KBM-7 (cell line): ENCODE measurements at places on chromosomes 3 and 15.

GRCh38 chr3:104856741-104857140, 510.0 kb upstream of the ALCAM start:
- DNase-seq: no peak

DNA sequence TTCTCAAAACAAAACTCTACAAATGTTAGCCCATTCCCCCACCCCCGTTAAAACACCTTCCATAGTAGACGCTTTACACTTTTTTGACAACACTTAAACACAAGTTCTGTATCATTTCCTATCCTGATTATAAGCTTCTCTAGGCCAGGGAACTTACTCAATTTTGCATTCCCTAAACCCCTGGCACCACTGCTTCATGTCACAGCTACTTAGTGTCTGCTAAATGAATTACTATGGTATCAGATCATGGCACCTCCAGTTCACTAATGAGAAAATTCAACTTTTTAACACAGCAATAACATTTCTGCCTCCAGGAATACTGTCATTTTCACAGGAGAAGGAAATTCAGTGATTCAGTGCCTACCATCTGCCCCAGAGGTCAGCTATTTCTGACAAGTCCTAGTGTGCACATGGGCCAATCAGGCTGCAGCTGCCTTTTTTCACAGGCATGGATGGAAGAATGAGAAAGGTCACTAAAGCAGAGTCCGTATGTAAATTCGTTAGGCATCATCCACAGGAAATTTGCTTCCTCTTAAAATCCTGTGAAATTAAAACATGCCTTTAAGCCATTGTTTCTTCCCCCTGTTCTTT, 18.5 kb downstream of the SFMBT1 start:
- no peak for DNase-seq

DNA sequence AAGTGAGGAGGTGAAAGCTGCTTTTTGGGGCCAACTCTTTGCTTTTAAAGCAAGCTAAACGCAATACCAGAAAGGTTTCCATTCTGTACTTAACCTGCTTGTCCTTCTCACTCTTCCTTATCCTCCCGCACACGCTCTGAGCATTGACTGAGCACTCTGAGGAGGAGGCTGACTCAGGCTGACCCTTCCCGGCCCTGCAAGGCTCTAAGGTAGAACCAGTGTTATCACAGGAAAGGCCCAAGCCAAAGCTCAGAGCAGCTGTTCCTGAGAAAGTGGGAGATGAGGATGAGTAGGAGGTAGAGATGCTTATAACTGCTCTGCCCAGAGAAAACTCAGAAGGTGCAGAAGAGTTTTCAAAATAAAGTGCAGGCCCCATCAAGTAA, 2.3 kb downstream of the B3GNT5 start:
- no peak for DNase-seq

DNA sequence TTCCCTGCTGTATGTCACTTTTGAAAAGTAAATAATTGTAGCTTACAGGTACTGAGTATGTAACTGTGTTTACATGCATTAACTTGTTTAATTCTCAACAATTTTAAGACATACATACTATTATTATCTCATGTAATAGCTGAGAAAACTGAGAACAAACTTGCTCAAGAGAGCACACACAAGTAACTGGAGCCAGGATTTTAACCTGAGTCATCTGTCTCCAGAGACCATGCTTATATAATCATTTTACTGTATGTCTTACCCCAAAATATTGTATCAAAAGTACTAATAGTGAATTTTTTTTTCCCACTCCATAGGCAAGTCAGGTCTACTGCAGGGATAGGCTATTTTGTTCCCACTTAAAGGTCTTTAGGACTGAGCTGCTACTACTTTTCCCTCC, 95.4 kb downstream of the FEZF2 start:
- no peak for DNase-seq

DNA sequence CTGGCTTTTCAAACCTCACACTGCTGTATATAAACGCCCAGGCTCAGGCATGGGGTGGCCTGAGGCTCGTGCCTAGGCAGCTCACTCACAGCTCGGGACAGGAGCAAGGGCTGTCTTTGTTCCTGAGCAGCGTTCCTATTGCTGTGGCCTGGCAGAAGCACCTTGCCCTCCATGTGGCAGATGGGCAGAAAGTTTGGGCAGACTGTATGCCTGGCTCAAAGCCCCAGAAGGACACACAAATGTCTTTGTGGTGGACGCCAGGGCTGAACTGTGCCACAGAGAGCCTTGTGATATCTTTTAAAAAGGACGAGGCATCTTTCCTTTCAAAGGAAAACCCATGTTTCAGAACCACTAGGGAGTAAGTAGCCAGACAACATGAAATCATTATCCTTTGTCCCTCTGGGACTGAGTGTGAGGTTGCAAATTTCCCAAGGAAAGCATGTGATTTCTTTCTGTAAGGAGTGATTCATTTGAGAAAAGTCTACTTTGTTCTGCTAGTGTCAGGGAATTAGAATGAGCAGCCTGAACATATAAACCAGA, 29.3 kb upstream of the UBE2E1 start:
- no peak for DNase-seq

DNA sequence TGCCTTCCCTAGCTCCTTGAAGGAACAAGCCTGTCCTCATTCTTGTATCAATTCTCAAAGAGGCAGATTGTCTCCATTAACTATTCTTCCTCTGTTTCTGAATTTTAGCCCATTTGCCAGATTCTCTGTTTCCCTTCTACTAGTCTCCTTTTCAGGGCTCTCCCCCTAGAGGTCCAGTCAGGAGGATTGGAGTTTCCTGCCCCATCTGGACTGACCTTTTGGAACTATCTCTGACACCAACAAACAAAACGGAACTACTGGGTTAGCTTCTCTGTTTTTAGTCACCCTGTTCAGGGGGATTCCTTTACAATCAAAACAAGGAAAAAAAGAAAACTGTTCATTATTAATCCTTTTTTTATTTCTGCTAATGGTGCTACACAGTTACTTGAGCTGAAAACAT, 10.2 kb upstream of the KPNA4 start:
- DNase-seq: no peak

GRCh38 chr15:48643776-48644466, 1.6 kb downstream of the FBN1 start:
- DNase-seq: no peak

DNA sequence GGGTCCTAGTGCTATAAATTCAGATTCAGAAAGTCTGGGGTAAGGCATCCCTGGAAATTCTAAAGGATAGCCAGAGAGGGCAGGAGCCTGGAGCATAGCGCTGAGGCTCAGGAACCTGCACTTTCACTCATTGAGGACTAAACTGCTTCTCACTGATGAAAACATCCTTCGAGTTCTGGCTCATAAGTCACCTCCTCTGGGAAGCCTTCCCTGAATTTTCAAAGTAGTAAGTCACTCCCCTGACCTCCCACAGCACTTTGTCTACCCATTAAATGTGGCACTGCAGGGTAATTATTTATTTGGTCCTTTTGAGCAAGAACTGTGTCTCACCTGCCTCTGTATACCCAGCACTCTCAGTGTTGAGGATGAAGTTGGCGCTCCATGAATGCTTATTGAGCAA, 30.9 kb downstream of the HRH1 start:
- DNase-seq: no peak

- no peak for DNase-seq
Observed at GRCh38 chr15:38709196-38709595, 144.6 kb upstream of the RASGRP1 start.

GRCh38 chr3:111989061-111989678, 9.6 kb upstream of the TAGLN3 start:
- peak; percentile 48 for DNase-seq

DNA sequence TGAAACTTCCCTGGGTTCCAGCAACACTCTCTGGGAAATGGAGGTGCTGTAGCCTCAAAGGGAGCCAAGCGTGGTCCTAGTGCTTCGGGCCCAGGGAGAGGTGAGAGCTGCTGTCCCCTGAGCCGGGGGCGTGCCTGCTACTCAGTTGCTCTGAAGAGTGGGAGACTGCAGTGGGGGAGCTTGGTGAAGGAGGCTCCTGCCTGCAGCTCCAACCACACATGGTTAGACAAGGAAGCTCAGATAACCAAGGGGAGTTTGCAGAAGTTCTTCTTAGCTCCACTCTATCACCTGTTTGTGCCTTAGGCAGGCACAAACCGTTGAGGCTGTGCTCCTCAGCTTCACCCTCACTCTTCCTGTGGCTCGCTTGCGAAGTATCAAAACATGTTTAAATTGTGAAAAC, 53.6 kb upstream of the TRPM1 start:
- no peak for DNase-seq

DNA sequence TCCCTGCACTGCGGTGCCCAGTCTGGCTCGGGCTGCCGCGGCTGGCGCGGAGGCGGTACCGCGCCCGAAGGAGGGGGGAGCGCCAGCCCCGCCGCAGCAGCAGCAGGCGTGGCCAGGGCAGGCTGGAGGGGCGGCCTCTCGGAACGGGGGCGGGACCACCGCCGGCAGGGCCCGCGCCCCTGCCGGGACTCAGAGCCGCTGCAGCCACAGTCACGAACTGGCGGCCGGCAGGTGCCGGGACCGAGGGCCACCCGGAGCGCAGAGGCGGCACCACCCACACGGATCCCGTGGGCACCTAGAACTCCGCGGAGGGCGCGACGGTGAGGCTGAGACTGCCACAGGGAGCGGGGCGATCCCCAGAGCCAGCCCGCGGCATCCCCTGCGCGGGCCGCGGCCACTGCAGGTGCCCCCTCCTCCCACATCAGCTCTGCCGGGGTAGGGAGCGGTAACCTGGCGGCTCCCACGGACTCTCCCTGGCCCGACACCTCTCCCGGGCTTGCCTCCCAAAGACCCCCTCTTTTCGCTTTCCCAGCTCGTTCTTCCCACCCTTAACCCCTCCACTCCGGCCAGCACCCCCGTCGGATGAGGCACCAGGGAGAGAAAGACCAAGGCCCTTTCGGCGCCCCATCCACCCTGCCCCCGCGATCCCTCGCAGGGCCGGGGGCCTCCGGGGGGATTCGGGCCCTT, at the start of gene VWA5B2:
VWA5B2 (plus strand) TSS at position 192 of the 687 bp plus-strand sequence. CDS start 944 bp downstream, outside the sequence.
- DNase-seq: peak; percentile 76

DNA sequence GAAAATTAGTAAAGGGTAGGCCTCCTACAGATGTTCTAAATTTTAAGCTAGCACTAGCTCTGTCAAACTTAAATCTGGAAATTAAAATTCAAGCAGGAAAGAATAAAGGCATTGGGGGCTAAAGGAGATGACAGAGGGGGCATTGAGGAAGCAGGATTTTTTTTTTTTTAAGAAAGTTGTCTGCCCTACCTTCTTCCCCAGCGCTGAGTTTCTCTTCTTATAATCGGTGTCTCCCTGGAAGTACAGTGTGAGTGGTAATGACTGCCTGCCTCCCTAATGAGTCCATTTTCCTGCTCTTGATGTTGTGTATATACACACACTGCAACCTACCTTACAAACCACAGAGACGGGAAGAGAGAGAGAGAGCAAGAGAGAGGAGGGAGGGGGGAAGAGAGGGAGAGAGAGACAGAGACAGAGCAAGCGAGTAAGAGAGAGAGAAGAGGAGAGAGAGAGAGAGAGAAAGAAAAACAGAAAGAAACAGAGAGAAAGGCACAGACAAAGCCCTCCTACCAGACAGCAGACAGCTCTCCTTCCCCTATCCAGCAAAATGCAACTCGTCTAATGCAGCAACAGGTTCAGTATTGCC, 47.0 kb downstream of the ZBTB20 start:
- peak; percentile 46 for DNase-seq

DNA sequence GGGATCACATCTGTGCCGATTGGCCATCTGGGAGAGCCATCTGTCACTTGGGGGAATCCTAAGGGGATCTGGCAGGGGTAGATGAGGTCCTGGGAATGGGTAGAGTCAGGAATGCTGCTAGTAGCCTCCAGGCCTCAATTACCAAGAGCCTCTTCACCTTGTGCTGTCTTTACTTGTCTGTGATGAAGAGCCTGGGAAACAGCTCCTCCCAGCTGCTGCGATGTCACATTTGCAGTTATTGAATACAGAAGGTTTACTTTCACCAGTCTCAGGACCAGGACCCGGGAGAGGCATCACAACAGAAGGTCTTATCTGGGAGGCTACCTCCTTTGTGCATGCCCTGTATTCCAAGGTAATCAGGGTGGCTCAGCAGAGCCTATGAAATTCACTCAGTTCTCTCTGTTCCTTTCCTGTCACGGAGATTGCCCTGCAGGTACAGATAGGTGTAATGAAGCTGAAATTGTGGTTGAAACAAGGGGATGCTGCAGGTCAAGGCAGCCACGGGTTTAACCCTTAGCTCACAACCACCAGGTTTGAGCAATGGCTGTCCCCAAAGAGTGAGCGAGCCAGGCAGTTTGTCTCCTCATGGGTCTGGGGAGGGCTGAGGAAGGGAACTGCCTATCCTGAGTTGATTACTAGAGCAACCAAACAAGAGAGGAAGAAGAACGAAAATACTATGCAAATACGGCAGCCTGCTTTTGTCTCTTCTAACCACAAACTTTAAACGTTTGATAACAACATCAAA, 298.9 kb upstream of the RORA start:
- no peak for DNase-seq

DNA sequence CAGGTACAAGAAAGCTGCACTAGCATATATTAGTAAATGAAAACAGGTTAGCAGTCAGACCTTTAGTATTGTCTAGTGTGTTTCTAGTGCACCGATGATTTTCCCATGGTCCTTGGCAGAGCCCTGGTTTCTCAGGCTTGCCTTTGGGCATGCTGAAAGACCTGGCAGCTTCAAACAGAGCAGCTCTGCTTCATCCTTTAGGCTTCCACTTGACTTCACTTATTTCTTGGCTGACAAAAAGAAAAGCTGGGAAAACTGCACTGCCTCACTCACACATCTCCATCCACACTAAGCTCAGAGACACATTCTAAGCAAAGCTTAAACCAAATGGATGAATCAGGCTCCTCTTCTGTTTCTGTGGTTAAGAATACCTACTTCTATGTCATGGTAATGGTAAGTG, 374.8 kb upstream of the PDZRN3 start:
- DNase-seq: no peak

- DNase-seq: no peak
Observed at GRCh38 chr3:73148682-73149081, 87.2 kb downstream of the EBLN2 start.

GRCh38 chr3:181741417-181741816, 29.7 kb downstream of the SOX2 start:
- DNase-seq: no peak

DNA sequence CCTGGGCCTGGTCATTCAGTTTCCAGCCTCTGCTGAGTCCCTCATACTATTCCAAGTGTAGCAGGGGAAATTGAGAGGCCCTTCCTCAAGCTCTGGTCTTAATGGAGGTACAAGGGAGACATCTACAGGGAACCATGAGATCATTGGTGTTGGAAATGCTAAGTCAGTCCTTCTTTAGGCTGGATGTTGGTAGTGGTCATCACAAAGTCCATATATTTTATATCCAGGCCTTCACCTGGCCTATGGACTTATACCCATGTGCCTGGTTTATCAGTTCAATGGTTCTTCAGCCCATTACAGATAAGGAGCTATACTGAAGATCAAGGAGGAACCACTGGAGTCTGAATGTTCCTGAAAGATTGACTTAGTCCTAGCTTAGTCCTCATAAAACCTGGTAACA, 135.0 kb downstream of the STAG1 start:
- DNase-seq: peak; percentile 30

GRCh38 chr3:186032321-186032720, 76.6 kb downstream of the ETV5 start:
- DNase-seq: no peak

GRCh38 chr3:78872195-78872594, 895.6 kb downstream of the ROBO1 start:
- no peak for DNase-seq
